Activated T-cell treated with anti-CD3 and anti-CD28 coated beads, Interleukin-2, amount 50 U/mL, for 1 hour (primary cell): ENCODE measurements at places on chromosomes 2 and 18.
A peak's percentile ranks its signal among the peaks of the same experiment; 100 is the strongest.

DNA sequence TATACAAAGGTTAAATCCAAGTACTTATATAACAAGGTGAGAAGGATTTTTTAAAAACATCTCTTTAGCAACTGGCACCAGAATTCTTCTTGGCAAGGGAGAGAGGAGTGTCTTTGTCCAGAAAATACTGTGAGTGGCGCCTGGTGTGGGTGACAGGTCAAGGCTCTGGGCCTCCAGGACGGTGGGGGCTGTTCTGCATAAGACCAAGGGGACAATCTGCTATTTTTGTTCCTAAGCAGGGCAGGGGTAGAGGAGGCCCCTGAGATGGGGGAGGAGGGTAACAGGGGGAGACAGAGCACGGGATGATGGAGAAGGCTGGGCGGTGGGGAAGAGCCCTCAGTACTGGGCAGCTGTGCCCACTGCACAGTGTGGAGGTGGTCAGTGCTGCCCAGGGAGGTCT lies 51.6 kb upstream of the TAF1B start:
- no peak for DNase-seq

DNA sequence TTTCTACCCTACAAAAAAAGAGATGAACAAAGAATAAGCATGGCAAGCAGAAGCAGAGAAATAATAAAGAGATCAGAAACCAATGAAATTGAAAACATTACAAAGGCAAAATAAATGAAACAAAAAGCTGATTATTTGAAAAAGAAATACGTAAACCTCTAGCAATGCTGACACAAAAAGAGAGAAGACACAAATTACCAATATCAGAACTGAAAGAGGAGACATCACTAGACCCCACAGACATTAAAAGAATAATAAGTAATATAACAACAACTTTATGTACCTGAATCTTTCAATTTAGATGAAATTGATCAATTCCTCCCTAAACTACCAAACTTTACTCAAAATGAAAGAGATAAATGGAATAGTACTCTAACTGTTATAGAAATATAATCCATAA lies 75.9 kb downstream of the TMEM163 start:
- no peak for DNase-seq

DNA sequence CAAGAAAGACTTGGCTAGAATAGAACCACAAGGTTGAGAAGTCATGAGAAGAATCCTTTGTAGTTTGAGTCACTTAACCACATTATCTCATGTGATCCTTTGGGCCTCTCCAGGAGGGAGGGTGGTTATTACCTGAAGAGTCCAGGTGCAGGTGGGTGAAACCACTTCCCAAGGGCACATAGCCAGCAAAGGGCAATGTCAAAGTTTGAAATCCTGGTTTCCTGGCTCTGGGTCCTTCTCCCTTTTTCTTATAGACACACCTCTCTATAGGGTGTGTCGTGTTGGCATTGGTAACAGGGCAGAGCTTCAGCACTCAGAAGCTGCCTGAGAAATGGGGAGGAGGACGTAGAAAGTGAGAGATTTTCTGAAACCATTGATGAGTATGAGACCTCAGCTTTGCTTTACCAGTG lies 137.9 kb downstream of the MGAT5 start:
- DNase-seq = no peak

DNA sequence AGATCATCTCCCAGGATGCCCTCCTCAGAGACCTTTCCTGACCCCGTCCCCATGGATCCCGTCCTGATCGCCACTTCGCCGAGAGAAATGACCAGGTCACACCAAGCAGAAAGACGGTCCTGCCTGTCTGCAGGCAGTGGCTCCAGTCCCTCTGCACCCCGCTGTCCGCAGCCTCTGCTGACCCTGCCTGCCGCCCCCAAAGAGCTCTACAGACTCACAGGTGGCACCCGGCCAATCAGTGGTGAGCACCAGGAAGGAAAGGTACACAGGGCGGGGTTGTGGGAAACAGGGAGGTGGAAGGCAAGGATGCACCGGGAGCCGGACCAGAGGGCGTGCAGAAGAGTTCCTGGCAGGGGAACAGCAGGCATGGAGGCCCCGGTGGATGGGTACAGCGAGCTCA lies 94.8 kb downstream of the NDUFA10 start:
- peak; percentile 7 for DNase-seq

- no peak for DNase-seq
Measured at GRCh38 chr2:152242787-152243472, 67.4 kb upstream of the STAM2 start.
